ENCODE measurements at places on chromosomes 4 and X.

GRCh38 chrX:13790206-13791131, 26.4 kb downstream of the GPM6B start:
- no peak for DNase-seq

GRCh38 chr4:100929758-100930157, 411.9 kb upstream of the EMCN start:
- no peak for DNase-seq

GRCh38 chr4:124710911-124711310, 1.6 kb downstream of the ANKRD50 start:
- DNase-seq, result no peak

DNA sequence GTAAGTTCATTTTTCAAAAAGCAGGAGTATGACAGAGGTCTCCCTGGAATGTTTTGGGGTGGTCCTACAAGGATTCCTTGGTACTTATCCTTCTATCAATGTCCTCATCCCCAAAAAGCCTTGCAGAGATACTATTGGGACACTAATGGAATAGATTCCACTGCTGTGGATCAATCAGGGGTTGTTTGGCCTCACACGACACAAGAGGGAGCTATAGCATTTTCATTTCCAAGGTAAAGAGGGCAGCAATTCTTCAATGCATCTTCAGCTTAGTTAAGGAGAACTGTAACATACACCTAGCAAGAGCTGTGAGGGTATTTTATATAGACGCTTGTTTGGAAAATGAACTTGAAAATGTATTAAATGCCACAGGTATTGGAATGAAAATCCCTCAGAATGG, 50.9 kb downstream of the USP26 start:
- DNase-seq, result no peak

- no peak for DNase-seq
These were observed 220.3 kb downstream of the PABPC4L start for GRCh38 chr4:133981327-133981726.

DNA sequence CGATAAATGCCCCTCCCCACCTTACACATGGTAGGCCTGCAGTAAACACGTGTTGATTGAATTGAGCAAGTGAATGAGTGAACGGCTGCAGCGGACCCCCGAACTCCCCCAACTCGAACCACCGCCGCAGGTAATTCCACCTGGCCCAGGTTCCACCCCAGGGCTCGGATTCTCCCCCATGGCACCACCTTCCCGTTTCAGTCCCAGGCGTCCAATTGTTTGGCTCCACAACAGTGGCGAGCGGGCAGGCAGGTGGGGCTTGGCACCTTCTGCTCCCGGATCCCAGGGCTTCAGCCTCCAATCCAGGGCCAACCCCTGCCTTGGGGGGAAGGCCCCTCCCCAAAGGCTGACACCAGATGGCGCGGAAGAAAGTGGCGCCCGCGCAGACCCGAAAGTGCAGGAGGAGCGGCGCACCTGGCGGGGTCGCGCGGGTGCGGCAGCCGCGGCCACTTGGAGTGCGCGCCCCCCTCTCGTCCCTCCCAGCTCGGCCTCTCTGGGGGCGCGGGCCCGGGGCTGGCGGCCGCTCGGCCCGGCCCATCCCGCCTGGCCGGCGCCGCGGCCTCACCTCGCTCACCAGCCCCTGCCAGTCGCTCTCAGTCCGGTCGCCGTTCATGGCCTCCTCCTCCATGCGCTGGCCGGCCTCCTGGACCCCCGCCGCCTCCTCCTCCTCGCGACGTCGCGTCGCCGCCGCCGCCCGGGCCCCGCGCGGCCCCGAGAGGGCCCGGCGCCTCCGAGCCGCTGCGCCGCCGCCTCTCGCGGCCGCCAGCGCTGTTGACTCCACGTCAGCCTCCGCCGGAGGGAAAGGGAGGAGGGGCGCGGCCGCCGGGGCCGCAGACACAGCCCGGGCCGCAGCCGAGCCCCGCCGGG, at the start of gene CCDC149:
CCDC149 (minus strand) TSS at position 791 of the 867 bp plus-strand sequence; CDS start at position 613, 178 bp downstream.
- DNase-seq, result no peak

DNA sequence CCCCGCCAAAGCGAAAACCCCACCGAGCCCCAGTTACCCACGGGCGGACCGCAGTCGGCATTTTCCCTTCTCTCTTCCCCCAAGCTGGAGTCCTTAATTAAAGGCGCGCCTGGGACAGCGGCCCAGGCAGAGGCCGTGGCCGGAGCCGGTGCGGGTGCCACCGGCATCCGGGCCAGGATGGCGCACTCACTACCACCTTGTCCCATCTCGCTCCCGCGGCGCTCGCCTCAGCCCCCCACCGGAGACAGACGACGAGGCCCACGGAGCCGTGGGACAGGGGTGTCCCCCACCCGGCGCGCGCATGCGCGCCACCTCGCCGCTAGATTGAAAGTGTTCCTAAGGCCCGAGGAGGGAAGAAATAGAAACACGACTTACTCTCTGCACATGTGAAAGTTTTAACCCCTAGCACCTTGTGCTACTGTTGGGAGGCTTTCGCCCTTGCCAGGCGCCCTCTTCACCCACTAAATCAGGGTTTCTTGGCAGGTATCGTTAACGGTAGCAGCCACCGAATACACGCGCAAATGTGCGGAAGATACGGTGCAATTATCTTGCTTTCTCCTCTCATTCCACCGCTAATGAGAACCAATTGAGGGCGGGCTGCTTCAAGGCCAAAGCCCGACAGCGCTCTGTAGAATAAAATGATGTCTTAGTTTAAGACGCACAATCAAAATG, 64.3 kb upstream of the CCDC160 start:
- DNase-seq, result no peak

GRCh38 chr4:118825799-118826198, 10.1 kb downstream of the SEC24D start:
- no peak for DNase-seq

GRCh38 chr4:185576314-185576961, 41.1 kb upstream of the PDLIM3 start:
- no peak for DNase-seq

DNA sequence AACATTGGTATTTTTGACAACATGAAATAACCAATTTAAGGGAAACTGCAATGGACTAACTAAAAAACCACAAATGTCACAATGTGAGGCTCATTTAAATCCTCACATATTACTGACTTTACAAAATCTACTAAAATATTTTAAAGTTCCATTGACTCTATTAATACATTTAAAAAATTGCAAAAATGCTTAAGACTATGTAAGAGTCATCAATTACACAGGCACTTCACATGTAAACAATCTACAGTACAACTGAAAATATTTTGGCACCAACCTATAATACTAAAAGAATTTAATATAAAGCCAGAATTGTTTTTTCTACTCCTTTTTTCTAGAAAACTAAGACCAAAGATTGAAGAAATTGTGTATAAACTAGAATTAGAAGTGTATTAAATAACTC, 76.8 kb upstream of the RBMXL3 start:
- no peak for DNase-seq

- DNase-seq, result no peak
These were observed 1394.6 kb upstream of the AGA start for GRCh38 chr4:178836865-178837264.

- no peak for DNase-seq
These were observed 38.2 kb downstream of the PPP1R2C start for GRCh38 chrX:42739741-42740140.

DNA sequence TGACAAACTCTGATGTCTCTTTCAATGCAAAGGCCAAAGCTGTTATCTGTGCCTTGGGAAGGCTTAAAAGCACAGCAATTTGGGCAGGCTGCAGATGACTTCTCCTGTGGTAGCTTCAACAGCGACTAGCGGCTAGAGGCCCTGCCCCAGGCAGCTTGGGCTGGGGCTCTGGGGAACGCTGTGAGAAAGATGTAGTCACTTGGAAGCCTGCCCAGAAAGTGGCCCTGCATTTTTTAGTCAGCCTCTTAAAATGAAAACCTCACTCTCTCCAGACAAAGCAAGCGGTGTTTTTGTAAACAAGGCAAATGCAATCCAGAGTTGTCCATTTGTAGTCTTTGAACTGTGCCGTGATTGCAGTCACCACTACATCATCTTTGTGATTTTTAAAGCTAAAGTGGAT, 27.5 kb downstream of the PCYT1B start:
- no peak for DNase-seq

GRCh38 chr4:25769251-25769650, 93.5 kb downstream of the SEL1L3 start:
- DNase-seq, result no peak

DNA sequence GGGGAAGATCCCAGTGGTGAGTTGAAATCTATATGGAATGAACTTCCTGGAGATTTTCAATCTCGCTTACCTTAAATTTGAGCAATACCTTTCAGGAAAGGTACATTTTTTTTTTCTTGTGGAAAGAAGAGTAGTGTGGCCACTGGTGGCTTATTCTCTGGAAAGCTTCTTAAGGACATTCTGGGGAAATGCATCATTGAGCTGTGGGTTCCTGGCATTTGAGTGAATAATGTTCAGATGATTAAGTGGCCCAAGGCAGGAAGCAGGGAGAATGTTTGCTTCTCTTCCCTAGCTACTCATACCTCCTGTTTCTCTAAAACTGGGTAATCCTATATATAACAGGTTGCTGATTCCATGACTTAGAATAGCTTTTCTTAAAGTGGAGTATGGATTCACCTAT, 31.8 kb downstream of the STAG2 start:
- DNase-seq, result no peak

- DNase-seq, result no peak
These were observed 923.3 kb downstream of the FAT4 start for GRCh38 chr4:126238013-126238412.

- DNase-seq, result no peak
These were observed 39.1 kb upstream of the TMEM192 start for GRCh38 chr4:165151734-165152133.

DNA sequence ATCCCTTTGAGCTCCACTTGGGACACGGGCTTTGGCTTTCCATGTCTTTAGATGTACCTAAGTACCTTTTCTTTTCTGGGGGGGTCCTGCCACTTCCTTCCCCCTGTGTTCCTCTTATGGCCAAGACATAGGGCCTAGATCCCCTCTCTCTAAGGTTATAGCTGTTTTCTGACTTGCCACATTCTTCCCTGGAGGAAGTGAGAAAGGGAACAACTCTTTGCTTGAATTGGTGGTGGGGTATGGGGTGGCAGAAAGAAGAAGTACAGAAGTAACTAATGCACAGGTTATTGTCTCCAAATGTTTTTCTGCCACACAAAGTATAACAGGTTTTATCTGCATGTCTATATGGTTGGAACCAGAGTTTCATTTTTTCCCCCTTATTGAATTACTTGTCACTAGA, 29.7 kb upstream of the DIPK2B start:
- DNase-seq, result no peak

DNA sequence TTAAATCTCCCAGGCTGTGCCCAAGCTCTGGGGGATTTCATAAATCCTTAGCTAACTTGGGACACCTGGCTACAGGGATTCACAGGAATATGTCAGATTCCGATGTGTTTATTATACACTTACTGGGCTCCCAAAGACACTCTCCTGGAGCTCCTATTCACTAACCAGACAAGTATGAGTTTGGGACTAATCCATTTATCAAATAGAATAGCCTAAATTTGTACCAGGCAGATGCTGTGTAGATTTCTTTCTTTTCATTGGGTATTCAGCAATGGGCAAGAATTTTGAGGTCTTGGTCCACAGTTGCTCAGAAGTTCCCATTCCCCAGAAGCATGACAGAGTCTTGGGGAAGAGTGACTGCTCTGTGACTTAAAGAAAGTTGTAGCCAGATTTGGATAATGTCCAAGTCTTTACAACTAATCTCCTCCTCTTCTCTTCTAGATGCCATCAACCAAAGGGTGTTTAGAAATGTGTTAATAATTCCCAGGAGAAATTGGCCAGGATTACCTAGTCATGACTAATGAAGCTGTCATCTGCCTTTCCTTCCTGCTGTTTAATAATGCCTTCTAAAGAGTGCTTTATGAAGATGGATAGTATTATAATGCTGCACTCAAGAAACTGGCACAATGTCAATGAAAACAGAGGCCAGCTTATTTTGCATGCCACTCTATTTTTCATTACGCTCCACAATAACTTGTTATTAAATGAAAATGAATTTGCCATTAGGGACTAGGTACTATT, 120.9 kb downstream of the CHIC2 start:
- no peak for DNase-seq

DNA sequence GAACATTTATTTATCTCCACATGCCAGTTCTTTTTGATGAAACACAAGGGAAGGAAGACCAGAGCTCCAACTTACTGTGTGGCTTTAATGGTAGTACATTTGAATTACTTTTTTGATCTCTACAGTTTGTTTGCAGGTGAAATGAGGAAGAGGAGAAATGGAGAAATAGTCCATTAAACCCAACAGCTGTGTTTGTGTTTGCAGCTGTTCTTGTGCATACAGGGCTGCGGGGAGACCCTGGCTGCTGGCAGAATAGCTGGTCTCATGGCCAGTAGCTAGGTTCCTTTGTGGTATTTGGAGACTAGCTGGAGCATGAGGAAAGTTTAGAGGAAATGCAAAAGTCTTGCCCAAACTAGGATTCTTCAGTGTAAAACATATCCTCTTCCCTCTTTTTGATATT, 374.8 kb downstream of the GPAT3 start:
- no peak for DNase-seq

- no peak for DNase-seq
These were observed 86.3 kb upstream of the MAML3 start for GRCh38 chr4:140240237-140240636.

GRCh38 chr4:71184195-71184781, 154.5 kb upstream of the SLC4A4 start:
- DNase-seq, result no peak

DNA sequence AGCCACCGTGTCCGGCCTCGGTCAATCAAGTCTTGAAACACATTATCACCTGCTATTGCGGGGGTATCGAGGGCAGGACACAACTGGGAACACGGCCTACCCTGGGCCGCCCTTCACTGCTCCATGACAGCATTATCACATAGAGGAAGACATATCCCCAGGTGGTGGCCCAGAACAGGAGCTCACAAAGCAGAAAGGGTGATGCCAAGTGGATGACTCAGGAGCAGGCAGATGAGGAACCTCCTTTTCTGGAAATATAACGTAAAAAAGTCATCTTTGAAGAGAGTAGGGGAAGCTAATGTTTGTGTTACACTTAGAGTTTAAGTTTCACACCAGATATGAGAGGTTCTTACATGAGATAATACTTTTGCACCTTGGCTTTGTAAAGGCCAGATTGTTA, 5.3 kb upstream of the SUPT20HL1 start:
- no peak for DNase-seq

DNA sequence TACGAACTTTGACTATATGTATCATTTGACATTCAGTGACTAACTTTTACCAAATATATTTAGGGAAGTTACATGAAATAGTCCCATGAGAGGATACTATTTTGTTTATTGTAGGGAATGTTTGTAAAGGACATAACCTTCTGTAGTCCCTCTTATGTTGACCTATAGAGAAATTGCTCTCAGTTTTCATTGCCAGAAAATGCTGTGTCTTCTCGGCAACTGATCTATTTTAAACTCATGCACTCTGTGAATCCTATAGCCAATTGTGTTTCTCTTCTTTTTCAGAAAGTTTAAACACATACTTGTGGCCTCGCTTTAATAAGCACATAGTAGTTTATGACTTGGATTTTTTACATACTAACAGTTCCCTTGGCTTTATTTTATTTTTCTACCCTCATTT, 38.2 kb downstream of the DMP1 start:
- DNase-seq, result no peak

- DNase-seq, result no peak
These were observed 24.6 kb downstream of the HERC5 start for GRCh38 chr4:88481537-88481936.

GRCh38 chr4:142743121-142743825, 102.8 kb downstream of the INPP4B start:
- no peak for DNase-seq

GRCh38 chrX:330726-331150, 12.1 kb upstream of the GTPBP6 start:
- DNase-seq, result no peak

GRCh38 chrX:133444952-133445831, 29.9 kb upstream of the GPC4 start:
- DNase-seq, result no peak

GRCh38 chr4:168293386-168293975, 25.1 kb downstream of the DDX60 start:
- DNase-seq, result no peak

Measured in activated CD4-positive, alpha-beta T cell treated with anti-CD3 and anti-CD28 coated beads, Interleukin-2, amount 50 U/mL, for 24 hours (primary cell).